ENCODE measurements at places on chromosomes 13 and 19.
A peak's percentile ranks its signal among the peaks of the same experiment; 100 is the strongest.

- DNase-seq, result no peak
Measured at GRCh38 chr13:102571075-102571474, 25.7 kb upstream of the TPP2 start.

DNA sequence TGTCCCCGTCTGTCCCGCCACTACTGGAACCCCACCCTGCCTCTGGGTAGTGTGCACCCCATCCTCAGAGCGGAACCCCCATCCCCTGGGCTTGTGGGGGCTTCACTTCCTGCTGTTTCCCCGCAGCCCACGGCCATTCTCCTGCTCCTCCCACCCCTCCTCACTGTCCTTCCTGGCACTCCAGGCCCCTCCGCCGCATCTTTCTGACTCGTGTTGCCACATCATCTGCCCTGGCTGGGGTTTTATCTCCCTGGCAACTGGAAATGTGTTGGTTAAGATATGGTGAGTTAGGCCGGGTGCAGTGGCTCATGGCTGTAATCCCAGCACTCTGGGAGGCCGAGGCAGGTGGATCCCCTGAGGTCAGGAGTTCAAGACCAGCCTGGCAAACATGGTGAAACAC is 37.3 kb downstream of the KDM4B start:
- peak; percentile 49 for DNase-seq

DNA sequence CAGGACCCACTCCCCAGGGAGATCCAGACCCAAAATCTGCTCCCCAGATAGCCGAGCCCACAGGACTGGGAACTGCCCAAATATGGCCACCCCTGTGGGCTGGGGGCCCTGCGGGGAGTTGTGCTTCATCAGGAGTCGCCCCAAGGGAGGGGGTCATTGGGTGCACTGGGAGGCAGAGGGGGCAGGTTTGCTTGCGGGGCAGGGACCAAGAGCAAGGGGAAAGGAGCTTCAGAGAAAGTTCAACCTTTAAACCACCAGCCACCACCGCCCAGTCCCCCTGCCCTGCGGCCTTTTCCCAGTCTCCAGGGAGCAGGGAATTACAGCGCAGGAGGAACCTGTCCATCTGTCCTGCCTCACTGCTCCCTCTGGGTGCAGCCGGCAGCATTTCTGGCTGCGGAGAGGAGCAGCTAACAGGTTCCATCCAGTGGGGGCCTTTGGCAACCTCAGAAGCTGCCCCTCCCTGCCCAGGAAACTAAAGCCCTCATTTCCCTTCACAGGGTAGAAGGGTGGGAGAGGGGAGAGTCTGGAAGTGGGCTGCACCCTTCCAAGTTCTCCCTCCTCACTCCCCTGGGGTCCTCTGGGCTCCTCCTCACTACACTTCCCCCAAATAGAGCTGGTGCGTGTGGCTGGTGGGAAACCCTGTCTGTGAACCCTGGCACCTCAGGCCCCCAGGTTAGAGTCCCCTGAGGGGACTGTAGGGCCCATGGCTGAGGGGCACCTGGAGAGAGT is 13.8 kb upstream of the ASF1B start:
- no peak for DNase-seq

GRCh38 chr19:17365361-17365760 is 11.8 kb downstream of the PLVAP start:
- no peak for DNase-seq

GRCh38 chr19:55597501-55597921 is 1.8 kb downstream of the FIZ1 start:
- no peak for DNase-seq

GRCh38 chr13:91181892-91182291 is 165.6 kb upstream of the MIR17HG start:
- no peak for DNase-seq

GRCh38 chr13:70527599-70527998 is 419.3 kb upstream of the KLHL1 start:
- DNase-seq, result no peak

DNA sequence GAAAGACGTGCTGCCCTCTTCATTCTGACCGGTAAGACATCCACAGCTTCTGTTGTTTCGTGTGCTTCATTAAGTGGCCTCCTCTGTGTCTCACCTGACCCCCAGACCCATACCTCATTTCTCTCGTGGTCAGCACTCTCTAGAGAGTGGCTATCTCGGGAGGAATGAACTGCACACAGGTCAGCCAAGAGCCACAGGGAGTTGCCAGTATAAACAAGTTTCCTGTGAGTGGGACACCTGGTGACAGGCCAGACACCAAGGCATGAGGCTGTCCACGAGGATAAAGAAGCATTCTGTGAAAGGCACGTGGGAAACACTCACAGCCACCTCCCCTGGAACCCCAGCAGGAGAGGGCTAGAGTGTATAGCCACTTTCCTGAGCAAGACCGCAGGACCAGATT is 115.8 kb downstream of the NUFIP1 start:
- no peak for DNase-seq

DNA sequence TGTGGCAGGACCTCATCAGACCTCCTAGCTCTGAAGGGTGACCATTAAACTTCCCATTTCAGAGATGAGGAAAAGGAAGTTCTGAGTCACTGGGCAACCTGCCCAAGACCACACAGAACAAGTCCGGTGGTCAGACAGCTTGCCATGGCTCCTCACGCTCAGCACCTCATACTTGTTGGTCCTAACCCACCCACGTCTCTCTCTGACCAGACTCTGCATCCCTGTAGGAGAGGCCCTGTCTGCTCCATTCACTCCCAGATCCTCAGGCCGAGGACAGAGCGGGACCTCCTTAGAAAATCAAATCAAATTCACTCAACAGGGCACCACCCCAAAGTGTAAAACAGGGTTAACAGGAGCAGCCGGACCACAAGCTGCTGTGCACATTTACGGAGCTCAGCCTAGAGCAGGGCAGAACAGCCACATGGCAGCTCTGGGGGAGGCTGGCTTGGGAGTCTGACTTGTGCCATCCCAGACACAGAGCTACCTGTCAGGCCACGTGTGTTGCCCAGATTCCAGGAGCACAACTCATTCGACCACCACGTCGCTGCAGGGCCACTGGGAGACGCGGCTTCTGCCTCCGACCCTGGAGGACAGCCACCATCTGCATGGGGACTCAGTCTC is 1.7 kb downstream of the MIER2 start:
- DNase-seq, result peak; percentile 90

DNA sequence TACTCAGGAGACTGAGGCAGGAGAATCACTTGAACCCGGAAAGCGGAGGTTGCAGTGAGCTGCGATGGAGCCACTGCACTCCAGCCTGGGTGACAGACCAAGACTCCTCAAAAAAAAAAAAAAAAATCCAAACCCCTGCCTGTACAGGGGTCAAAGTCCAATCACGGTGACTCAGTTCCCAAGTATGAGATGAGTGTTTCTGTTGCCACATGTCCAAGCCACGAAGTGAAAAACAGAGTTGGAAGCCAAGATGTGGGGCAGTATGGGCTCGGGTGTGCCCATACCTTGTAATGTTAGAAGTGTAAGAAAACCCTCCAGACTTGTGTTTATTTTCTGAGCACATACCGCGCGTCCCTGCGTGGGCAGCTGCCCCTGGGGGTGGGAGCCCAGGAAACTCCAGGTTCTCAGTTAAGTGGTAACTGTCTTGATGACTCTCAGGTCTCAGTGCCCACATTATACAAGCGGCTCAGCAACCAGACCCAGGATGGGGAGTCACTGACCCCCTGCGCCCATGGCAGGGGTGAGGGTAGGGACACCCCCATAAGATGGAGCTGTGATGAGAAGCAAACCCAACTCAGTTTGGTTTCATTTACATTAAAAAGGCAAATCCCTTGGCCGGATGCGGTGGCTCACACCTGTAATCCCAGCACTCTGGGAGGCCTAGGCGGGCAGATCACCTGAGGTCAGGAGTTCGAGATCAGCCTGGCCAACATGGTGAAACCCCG is 1.2 kb upstream of the GPX4 start:
- peak; percentile 99 for DNase-seq

GRCh38 chr19:45664575-45664974 is 3.4 kb upstream of the GIPR start:
- DNase-seq, result no peak

- no peak for DNase-seq
Measured at GRCh38 chr19:21587117-21587461, 81.7 kb downstream of the ZNF429 start.

GRCh38 chr13:51721496-51721895 is 82.5 kb downstream of the DHRS12 start:
- DNase-seq, result no peak

Data from fibroblast of pulmonary artery (primary cell).